ENCODE measurements at places on chromosomes 2 and 18. TPM values are rescaled to one million over a fixed set of nuclear protein-coding genes. Genes with fewer than 3 reads are reported as not detected.

GRCh38 chr2:73730810-73731209 lies 6.3 kb downstream of the TPRKB start:
- peaks cover 1% of the 10 kb centered on the region for H3K4me1 ChIP-seq
- DNase-seq, result no peak
- no peak overlapping the region for H3K4me3 ChIP-seq
- peaks cover 67% of the 10 kb centered on the region for H3K36me3 ChIP-seq

DNA sequence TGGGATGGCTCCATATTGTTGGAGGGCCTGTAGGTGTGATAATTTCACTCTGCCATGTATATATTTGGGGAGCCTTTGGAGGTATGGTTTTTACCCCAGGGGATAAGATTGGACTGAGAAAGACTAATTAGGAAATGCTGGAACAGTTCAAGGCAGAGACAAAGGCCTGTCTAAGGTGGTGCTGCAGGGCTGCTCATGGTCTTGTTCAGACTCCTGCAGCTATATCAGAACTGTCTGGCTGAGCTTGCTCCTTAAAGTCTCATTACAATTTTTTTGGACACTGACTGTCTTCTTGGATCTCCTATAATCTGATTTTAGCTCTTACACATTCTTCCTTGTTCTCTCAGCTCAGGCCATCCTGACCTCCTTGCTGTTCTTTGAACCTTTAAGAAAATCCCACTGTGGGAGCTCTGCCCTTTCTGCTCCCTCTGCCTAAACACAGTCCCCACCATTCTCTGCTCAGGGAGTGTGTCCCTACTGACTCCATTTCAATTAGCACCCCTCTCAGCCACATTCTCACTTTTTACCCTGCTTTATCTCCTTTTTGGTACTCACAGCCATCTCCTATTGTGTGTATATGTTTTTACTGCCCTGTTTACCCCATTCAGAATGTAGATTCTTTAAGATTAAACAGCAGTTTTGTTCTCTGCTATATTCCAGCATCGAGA lies 468.7 kb upstream of the FANCL start:
- no peak overlapping the region for H3K27ac ChIP-seq
- no peaks in the 10 kb centered on the region for H3K27me3 ChIP-seq
- H3K36me3 ChIP-seq, result no peaks in the 10 kb centered on the region
- H3K4me1 ChIP-seq, result no peaks in the 10 kb centered on the region

DNA sequence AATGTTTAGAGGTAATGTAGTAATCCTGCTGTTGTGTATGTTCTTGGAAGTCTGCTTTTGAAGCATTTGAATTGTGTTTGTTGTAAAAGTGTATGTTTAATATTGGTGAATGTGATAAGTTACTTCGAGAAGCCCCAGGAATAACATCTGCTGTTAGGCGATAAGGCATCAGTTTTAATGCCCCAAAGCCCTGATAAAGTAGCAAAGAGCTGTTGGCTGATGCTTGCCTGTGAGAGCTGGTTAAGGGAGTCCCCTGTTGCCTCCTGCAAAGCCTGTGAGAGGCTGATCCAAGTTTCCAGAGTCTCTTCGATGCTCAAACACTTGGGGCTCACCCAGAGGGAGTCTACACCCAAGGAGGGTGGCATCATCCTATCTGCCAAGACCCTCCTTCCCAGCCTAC lies 110.3 kb downstream of the RNF152 start:
- no peak for DNase-seq
- no peaks in the 10 kb centered on the region for H3K4me1 ChIP-seq
- H3K27ac ChIP-seq, result no peak overlapping the region
- no peaks in the 10 kb centered on the region for H3K36me3 ChIP-seq
- no peak overlapping the region for H3K4me3 ChIP-seq
- no peaks in the 10 kb centered on the region for H3K27me3 ChIP-seq

GRCh38 chr18:35422237-35422636 lies 45.1 kb upstream of the ZNF396 start:
- H3K4me3 ChIP-seq, result no peak overlapping the region
- H3K36me3 ChIP-seq, result no peaks in the 10 kb centered on the region

The SGO2 gene
- 2.1 TPM for total RNA-seq

The COL6A3 gene
- 119 TPM for total RNA-seq

The SKOR2 gene
- total RNA-seq, result not detected

- H3K36me3 ChIP-seq, result no peaks in the 10 kb centered on the region
- H3K4me1 ChIP-seq, result peaks cover 4% of the 10 kb centered on the region
- DNase-seq, result no peak
- H3K27me3 ChIP-seq, result no peaks in the 10 kb centered on the region
These were observed 49.1 kb upstream of the GPC1 start for GRCh38 chr2:240386326-240386725.
